ENCODE measurements at places on chromosomes 4 and X. TPM values are rescaled to one million over a fixed set of nuclear protein-coding genes. Genes with fewer than 3 reads are reported as not detected.

Gene HEPH
- 23.5 TPM for total RNA-seq

Gene SERPINA7
- total RNA-seq = not detected

Gene ATP10D
- 135 TPM for total RNA-seq

Gene EDA
- total RNA-seq = under 0.01 TPM

Gene LPAR4
- not detected for total RNA-seq

Gene PF4V1
- total RNA-seq = not detected

GRCh38 chrX:70088751-70089150 lies 26.5 kb downstream of the OTUD6A start:
- no peak overlapping the region for H3K4me3 ChIP-seq
- DNase-seq = no peak
- no peaks in the 10 kb centered on the region for H3K36me3 ChIP-seq

GRCh38 chr4:4631150-4631549 lies 89.3 kb upstream of the STX18 start:
- no peak overlapping the region for H3K27ac ChIP-seq

GRCh38 chr4:6892190-6892908 lies 17.3 kb upstream of the TBC1D14 start:
- DNase-seq = peak; percentile 79
- no peaks in the 10 kb centered on the region for H3K27me3 ChIP-seq
- H3K4me3 ChIP-seq = no peak overlapping the region
- H3K36me3 ChIP-seq = no peaks in the 10 kb centered on the region
- peak overlapping the region; percentile 99 for H3K27ac ChIP-seq

GRCh38 chrX:32280489-32280888 lies 930.9 kb downstream of the DMD start:
- no peak for DNase-seq
- no peaks in the 10 kb centered on the region for H3K36me3 ChIP-seq
- no peaks in the 10 kb centered on the region for H3K27me3 ChIP-seq
- no peaks in the 10 kb centered on the region for H3K4me1 ChIP-seq
- no peak overlapping the region for H3K27ac ChIP-seq

DNA sequence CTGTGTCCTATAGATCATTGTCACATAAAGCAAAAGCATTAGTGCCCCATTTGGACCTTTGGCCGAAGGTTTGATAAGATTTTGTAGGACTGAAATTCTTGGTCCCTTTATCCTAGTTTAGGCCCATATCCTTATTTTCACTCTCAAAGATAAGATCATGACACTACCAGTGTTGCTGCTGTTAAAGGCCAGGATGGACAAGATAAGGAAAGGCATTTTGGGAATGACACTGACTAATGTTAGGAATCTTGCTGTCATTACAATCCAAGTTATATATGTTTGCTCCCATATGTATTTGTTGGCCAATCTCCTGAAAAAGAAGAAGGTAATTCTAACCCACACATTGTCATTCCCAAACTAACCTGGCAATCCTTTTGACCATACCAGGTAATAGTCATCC lies 101.3 kb upstream of the VAMP7 start:
- H3K4me1 ChIP-seq = no peaks in the 10 kb centered on the region
- no peaks in the 10 kb centered on the region for H3K27me3 ChIP-seq
- H3K4me3 ChIP-seq = no peak overlapping the region
- no peaks in the 10 kb centered on the region for H3K36me3 ChIP-seq
- DNase-seq = no peak

DNA sequence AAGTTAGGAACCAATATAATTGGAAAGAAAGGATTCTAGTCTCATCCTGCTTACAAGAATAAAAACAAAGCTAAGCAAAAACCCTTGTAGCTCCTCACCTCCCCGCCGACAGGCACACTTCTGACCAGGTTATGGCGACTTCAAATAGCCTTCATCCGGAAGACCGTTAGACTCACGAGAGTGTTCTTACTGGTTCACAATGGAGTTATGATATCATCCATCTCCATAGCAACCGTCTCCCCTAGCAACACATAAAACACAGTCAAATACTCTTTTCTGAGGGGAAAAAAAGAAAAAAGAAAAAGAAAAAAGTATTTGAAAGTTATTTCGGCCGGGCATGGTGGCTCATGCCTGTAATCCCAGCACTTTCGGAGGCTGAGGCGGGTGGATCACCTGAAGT lies at the start of gene IL13RA2:
Gene IL13RA2 (minus strand): TSS at position 162 of the 400 bp plus-strand sequence. CDS start 347 bp downstream, outside the sequence.
- H3K27ac ChIP-seq = no peak within 1 kb of the TSS
- H3K4me3 ChIP-seq = no peak within 1 kb of the TSS
- no peaks in the 10 kb centered on the region for H3K36me3 ChIP-seq
- no peak for DNase-seq
- H3K4me1 ChIP-seq = no peaks in the 10 kb centered on the region

GRCh38 chr4:119748853-119749252 lies 120.2 kb upstream of the PDE5A start:
- H3K27ac ChIP-seq = peak overlapping the region; percentile 75
- DNase-seq = peak; percentile 66
- H3K4me3 ChIP-seq = no peak overlapping the region

GRCh38 chr4:80207664-80208063 lies 10.4 kb downstream of the PRDM8 start:
- no peaks in the 10 kb centered on the region for H3K27me3 ChIP-seq
- DNase-seq = no peak
- H3K27ac ChIP-seq = no peak overlapping the region

GRCh38 chrX:6227453-6227835 lies 1.2 kb downstream of the NLGN4X start:
- H3K4me3 ChIP-seq = no peak overlapping the region
- no peak for DNase-seq
- H3K4me1 ChIP-seq = no peaks in the 10 kb centered on the region
- no peaks in the 10 kb centered on the region for H3K27me3 ChIP-seq
- H3K27ac ChIP-seq = no peak overlapping the region

- H3K27ac ChIP-seq = no peak overlapping the region
- no peaks in the 10 kb centered on the region for H3K4me1 ChIP-seq
- no peak overlapping the region for H3K4me3 ChIP-seq
- DNase-seq = no peak
These were observed 202.0 kb downstream of the ARAP2 start for GRCh38 chr4:36042122-36042970.

DNA sequence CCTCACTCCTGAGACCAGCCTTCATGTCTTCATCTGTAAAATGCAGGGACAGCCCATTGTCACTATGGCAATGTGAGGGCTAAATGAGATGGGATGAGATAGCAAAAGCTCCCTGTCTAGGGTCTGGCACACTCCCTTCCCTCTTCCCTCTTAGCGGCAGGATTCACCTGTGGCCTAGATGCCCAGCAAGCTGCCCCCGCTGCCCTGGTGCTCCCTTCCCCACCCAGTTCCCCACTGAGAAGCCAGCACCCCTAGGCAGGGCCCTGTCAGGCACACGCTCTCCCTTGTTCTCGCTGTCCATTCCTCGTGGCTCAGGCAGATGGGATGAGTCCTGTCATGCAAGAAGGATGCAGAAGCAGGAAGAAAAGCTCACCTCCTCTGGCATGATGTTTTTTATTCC lies 49.2 kb upstream of the PJA1 start:
- peaks cover 54% of the 10 kb centered on the region for H3K27me3 ChIP-seq
- H3K4me3 ChIP-seq = no peak overlapping the region
- no peak overlapping the region for H3K27ac ChIP-seq

DNA sequence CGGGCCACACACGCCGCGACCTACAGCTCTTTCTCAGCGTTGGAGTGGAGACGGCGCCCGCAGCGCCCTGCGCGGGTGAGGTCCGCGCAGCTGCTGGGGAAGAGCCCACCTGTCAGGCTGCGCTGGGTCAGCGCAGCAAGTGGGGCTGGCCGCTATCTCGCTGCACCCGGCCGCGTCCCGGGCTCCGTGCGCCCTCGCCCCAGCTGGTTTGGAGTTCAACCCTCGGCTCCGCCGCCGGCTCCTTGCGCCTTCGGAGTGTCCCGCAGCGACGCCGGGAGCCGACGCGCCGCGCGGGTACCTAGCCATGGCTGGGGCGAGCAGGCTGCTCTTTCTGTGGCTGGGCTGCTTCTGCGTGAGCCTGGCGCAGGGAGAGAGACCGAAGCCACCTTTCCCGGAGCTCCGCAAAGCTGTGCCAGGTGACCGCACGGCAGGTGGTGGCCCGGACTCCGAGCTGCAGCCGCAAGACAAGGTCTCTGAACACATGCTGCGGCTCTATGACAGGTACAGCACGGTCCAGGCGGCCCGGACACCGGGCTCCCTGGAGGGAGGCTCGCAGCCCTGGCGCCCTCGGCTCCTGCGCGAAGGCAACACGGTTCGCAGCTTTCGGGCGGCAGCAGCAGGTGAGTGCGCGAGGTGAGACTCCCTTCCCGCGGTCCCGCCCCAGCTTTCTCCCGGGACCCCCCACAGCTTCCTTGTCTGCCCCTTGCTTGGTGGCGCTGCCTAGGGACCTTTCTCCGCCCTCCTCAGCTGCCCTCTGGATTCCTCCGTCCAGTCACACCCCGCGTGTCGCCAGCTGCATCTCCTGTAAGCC lies 678 bp downstream of the BMP3 start:
- H3K4me3 ChIP-seq = peak overlapping the region; percentile 38
- peaks cover 60% of the 10 kb centered on the region for H3K27me3 ChIP-seq
- no peaks in the 10 kb centered on the region for H3K36me3 ChIP-seq
- no peak for DNase-seq
